ENCODE measurements at places on chromosomes 1 and 21.

- no peak for DNase-seq
These were observed 111.2 kb upstream of the JUN start for GRCh38 chr1:58895082-58895481.

DNA sequence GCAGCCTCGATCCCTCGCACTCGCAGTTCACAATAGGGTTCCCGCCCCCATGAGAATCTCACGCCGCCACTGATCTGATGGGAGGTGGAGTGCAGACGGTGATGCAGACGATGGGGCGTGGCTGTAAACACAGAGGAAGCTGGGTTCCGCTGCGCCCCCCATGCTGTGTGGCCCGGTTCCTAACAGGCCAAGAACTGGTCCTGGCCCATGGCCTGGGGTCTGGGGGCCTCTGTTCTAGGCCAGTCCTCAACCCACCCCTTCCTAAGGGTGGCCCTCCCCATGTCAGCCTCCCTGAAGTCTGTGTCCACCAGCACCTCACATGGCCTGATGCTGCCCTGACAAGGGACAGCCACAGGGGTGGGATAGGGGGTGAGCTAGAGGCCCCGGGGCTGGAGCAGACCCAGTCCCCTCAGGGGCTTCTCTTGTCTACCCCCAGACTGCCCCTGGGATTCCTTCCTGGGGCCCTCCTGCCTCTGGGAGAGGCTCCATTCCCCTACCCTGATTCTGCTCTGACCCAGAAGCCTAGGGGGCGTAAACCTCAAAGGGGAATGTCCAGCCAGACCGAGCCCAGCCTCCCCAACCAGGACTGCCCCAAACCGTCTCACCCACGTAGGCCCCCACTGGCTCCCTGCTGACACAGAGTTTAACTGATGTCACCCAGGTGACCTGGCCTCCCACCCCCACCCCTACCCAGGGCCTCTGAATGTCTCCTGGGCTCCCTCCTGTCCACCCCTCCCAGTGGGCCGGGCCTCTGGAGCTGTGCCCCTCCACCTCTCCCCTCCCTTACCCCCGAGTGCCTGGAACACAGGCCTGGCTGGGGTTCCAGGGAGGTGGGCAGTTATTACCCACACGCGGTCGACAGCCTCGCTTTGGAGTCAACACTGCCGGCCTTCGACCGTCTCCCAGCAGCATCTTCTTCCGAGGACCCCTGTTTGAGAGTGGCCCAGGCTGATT, 14.8 kb upstream of the ARHGEF16 start:
- no peak for DNase-seq

- DNase-seq = no peak
These were observed 1.0 kb upstream of the PRAMEF12 start for GRCh38 chr1:12772520-12772919.

DNA sequence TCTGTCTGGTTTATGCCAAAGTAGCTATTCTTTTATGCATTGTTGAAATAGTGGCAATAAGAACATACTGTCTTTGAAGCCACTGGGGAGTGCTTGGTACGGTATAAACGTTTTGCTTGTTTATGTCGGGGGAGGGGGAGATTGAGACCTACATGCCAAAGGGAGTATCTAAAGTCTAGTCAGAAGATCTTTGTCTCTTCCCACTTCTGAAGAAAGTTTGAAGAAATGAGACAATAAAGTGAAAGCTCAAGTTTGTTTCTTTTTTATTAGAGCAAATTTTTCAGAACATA, 6.8 kb downstream of the AKIRIN1 start:
- no peak for DNase-seq

GRCh38 chr1:46301808-46302640, 1.4 kb downstream of the LRRC41 start:
- DNase-seq = peak; percentile 80

DNA sequence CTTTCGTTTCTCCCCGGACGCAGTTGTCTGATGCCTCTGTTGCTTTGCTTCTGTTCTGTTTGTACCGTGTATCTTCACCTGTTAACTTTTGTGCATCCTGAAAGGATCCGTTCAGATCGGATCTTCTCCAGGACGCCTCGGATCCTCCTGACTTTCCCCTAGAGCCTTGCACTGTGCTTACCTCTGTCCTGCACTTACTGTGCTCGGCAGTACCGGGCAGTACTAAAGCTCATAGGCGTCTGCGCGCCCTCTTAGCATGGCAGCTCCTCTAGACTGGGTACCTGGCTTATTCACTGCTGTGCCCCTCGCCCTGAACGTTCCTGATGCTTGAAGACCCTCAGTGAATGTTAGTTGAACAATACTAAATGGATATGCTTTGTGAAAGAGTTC, 934 bp downstream of the SCP2 start:
- no peak for DNase-seq

DNA sequence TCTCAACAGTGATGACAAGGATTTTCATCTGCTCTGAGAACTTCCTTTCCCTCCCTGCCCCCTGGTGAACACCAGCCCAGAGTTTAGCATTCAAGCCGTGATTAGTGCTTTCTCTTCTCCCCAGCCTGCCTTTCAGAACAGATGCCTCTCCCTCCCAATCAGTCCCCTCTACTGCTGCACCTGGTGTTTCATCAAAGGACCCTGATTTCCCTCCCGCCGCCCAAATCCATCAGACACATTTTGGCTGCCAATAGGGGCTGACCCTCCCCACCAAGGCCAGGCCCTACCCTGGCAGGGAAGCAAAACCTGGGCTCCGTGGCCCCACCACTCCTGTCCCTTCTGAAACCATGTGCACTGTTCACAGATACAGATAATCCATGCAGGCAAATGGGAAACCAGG, 34.0 kb upstream of the KLHDC7A start:
- DNase-seq = no peak

GRCh38 chr1:62131093-62131725, 63.4 kb upstream of the L1TD1 start:
- peak; percentile 81 for DNase-seq

DNA sequence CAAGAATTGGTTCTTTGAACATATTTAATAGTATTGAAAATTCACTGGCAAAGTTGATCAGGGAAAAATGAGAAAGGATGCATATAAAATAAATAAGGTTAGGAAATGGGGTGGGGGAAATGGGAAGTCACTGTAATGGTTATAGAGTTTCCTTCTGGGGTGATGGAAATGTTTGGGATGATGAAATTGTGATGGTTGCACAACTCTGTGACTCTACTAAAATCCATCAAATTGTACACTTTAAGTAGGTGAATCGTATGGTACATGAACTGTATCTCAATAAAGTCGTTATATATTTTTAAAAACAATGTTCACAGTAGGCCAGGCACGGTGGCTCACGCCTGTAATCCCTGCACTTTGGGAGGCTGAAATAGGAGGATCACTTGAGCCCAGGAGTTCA, 56.4 kb upstream of the ZYG11A start:
- no peak for DNase-seq

GRCh38 chr1:199150756-199151155, 511.9 kb downstream of the PTPRC start:
- DNase-seq = no peak

GRCh38 chr1:226563666-226564065, 15.1 kb downstream of the STUM start:
- no peak for DNase-seq

DNA sequence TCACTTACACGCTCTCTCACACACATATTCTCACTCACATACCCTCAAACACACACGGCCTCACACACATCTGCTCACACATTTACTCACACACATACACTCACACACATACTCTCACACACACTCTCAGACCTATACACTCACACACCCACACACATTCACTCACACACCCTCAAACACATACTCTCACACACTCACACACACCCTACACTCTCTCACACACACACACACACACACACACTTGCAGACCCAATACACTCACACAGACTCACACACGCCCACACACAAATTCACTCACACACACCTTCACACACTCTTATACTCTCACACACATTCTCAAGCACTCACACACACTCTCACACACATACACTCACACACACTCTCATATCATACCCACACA, 155.5 kb upstream of the BACE2 start:
- no peak for DNase-seq

DNA sequence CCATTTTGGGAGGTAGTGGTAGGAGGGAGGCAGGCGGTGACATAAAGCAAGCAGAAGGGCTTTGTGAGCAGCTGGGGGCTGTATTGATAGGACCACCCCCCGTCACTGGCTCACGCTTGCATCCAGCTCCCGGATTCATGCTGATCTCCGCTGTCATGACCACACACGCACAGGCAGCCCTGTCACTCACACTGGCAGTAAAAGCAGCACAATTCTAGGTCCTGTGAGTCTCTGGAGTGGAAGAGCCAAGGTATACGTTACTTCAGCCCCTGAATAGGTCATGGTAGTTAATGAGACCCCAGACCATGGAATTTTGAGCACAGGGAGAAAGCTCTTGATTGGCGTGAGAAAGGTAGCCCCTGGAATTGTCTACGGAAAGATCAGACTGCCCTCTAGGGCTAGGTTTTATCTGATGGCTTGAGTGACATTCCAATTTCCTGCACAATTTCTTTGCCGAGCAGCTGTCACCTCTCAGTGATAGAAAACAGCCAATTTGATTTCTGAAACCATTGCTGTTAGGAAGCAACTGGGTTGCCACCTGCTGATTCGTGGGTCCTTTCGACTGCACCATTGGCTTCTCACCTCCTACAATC, 5.4 kb downstream of the OR2B11 start:
- DNase-seq = no peak

- peak; percentile 1 for DNase-seq
These were observed 765.5 kb upstream of the PRMT6 start for GRCh38 chr1:106290805-106291501.

DNA sequence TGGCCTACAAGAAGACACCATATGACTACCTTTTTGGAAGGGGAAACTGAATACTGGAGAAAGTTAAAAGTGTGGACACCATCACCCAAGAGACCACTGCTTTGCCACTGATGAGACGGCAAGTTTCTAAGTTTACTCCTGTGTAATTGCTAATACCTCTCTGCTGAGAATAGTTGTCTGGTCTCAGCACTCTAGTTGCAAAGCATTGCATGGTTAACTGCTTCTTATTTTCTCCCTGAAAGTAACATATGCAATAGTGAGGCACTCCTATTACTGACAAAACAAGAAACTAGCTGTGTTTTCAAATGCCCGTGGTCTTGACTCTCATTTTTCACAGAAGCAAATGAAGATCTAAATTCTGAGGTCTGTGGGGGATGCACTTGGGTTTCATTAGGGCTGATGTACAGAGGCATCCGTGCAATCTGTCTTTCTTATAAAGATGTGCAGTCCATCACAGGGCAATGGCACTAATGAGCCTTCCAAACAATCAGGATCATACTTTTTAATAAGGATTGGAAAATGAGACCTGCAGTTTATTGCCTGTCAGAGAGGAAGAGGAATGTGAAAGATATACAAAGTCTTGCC, 62.9 kb downstream of the IFI44 start:
- DNase-seq = no peak

GRCh38 chr21:43597052-43597451, 62.2 kb downstream of the HSF2BP start:
- peak; percentile 91 for DNase-seq

DNA sequence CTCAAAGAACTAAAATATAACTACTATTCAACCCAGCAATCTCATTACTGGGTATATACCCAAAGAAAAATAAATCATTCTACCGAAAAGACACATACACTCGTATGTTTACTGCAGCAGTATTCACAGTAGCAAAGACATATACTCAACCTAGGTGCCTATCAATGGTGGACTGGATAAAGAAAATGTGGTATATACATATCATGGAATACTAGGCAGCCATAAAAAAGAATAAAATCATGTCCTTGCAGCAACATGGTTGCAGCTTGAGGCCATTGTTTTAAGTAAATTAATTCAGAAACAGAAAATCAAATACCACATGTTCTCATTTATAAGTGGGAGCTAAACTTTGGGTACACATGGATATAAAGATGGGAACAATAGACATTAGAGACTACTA, 266.2 kb upstream of the POU3F1 start:
- no peak for DNase-seq
